Activated CD8-positive, alpha-beta T cell treated with anti-CD3 and anti-CD28 coated beads, Interleukin-2, amount 10 ng/mL, durations not matched to agents 7 days and 5 days (primary cell): ENCODE measurements at places on chromosomes 13 and 19. TPM values are rescaled to one million over a fixed set of nuclear protein-coding genes. Genes with fewer than 3 reads are reported as not detected.

Gene ZNF579
- 6.2 TPM for total RNA-seq

GRCh38 chr13:80379245-80379644 lies 38.3 kb upstream of the SPRY2 start:
- H3K27me3 ChIP-seq: no peaks in the 10 kb centered on the region
- H3K4me1 ChIP-seq: no peaks in the 10 kb centered on the region
- H3K36me3 ChIP-seq: no peaks in the 10 kb centered on the region
- no peak overlapping the region for H3K27ac ChIP-seq
- DNase-seq: no peak

- H3K36me3 ChIP-seq: no peaks in the 10 kb centered on the region
- H3K4me3 ChIP-seq: no peak overlapping the region
Observed at GRCh38 chr13:50636007-50636704, 207.3 kb downstream of the DLEU7 start.

- no peaks in the 10 kb centered on the region for H3K36me3 ChIP-seq
- H3K27me3 ChIP-seq: no peaks in the 10 kb centered on the region
- H3K27ac ChIP-seq: no peak overlapping the region
- no peaks in the 10 kb centered on the region for H3K4me1 ChIP-seq
- DNase-seq: no peak
- H3K4me3 ChIP-seq: no peak overlapping the region
Observed at GRCh38 chr13:64767054-64767453, 2463.1 kb downstream of the PCDH9 start.

DNA sequence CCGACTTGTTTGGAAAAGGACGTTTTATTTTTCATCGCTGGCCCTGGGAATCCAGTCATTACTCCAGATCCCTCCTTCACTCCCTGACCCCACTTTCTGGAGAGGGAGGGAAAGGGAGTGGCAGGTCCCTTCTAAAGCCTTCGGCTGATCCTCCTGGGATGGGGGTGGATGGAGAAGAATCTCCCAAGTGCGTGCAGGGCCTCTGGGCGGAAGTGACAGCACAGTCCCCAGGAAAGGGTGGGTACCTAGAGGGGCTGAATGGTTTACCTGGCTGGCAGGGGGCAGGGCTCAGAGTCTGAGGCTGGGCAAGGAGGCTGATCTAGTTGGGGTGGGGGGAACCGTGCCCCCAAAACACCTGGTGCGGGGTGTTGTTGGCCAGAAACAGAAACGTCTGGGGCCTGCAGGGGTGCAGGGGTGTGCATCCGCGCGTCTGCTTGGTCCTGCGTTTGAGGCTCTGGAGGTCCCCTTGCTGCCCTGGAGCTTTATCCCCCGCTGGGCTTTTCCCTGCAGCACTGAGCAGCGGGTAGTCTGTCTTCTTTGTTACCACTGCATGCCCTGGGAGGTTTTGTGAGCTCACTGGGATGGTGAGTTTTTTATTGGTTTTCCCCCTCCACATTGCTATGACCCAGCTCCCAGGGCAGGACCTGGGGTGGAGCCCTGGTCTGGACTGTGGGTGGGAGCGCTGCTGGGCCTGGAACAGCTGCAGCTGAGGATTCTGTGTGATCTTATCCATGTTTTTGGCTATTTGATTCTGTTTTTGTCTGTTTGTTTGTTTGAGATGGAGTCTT lies 3.0 kb upstream of the ZNF628 start:
- H3K4me3 ChIP-seq: no peak overlapping the region
- H3K27ac ChIP-seq: no peak overlapping the region
- peaks cover 28% of the 10 kb centered on the region for H3K4me1 ChIP-seq
- no peaks in the 10 kb centered on the region for H3K36me3 ChIP-seq
- no peak for DNase-seq

DNA sequence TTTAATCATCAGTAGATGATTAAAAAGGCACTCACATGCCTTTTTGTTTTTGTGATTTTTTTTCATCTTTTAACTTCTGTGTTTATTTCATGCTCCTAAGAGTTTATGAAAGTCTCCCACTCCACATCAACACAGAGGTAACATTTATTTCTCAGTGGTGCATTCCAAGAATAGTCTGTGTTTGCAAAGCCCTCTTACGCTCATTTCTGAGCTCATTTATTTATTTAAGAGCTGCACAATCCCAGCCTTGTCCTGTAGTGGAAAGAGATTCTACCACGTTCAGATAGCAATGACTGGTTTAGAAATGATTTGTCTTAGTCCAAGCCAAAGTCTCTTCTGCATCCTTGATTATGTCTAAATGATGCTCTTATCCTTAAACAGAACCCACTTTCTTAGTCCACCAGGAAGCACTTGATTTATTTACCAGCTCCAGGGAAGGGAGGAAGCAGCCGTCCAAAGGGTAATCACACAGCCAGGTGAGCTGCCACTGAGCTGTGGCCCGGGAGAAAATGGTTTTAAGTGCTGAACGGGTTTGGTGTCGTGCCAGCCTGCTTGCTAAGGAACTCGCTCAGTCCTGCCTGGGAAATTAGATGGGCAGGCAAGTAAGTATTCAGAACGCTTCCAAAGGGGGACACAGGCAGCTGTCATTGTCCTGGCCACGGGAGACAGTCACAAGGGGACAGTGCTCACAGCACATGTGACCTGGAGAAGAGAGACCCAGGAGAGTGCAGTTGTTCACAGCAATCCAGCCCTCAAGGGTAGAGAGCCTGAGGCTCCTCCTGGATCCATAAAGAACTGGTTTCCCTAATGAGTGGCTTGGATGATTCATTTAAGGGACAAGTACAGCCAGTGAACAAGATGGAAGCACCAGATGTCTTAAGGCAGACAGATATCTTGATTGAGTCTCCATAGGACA lies 131.8 kb upstream of the WASF3 start:
- H3K36me3 ChIP-seq: no peaks in the 10 kb centered on the region
- no peaks in the 10 kb centered on the region for H3K27me3 ChIP-seq
- H3K27ac ChIP-seq: no peak overlapping the region
- DNase-seq: no peak
- H3K4me3 ChIP-seq: no peak overlapping the region
- no peaks in the 10 kb centered on the region for H3K4me1 ChIP-seq

- H3K36me3 ChIP-seq: no peaks in the 10 kb centered on the region
- H3K27ac ChIP-seq: no peak overlapping the region
- H3K4me1 ChIP-seq: peaks cover 7% of the 10 kb centered on the region
- H3K27me3 ChIP-seq: peaks cover 5% of the 10 kb centered on the region
- DNase-seq: no peak
Observed at GRCh38 chr19:17610384-17610783, 54.9 kb downstream of the COLGALT1 start.

DNA sequence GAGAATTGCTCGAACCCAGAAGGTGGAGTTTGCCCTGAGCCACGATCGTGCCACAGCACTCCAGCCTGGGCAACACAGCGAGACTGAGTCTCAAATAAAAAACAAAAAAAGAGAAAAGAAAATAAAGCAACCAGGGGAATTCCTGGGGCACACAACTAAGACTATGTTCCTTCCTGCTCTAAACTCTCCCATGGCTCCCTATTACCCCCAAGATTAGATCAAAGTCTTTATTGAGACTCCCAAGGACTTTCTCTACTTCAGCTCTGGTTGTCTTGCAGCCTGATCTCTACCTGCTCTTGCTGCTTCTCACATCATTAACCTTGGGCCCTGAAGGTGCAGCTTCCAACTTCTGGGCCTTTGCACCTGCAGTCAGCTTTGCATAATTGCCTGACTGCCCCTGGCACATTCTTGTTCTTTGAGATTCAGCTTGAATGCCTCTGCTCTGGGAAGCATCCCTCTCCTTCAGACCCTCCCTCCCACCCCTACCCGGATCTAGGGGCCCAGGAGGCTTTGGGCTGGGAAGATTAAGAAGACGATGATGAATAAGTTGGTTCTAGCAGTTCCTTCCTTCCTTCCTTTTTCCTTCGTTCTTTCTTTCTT lies 16.8 kb upstream of the CERS4 start:
- H3K4me1 ChIP-seq: peaks cover 51% of the 10 kb centered on the region
- no peak overlapping the region for H3K4me3 ChIP-seq
- DNase-seq: no peak
- no peaks in the 10 kb centered on the region for H3K36me3 ChIP-seq

GRCh38 chr13:52048516-52048915 lies 24.0 kb downstream of the UTP14C start:
- H3K4me1 ChIP-seq: no peaks in the 10 kb centered on the region
- no peaks in the 10 kb centered on the region for H3K36me3 ChIP-seq
- peaks cover 2% of the 10 kb centered on the region for H3K27me3 ChIP-seq
- no peak for DNase-seq
- H3K4me3 ChIP-seq: no peak overlapping the region

GRCh38 chr13:28314879-28315278 lies 176.5 kb downstream of the PAN3 start:
- no peak for DNase-seq
- no peaks in the 10 kb centered on the region for H3K36me3 ChIP-seq
- no peak overlapping the region for H3K4me3 ChIP-seq
- no peaks in the 10 kb centered on the region for H3K27me3 ChIP-seq
- peaks cover 8% of the 10 kb centered on the region for H3K4me1 ChIP-seq

Gene COX7A1
- not detected for total RNA-seq

DNA sequence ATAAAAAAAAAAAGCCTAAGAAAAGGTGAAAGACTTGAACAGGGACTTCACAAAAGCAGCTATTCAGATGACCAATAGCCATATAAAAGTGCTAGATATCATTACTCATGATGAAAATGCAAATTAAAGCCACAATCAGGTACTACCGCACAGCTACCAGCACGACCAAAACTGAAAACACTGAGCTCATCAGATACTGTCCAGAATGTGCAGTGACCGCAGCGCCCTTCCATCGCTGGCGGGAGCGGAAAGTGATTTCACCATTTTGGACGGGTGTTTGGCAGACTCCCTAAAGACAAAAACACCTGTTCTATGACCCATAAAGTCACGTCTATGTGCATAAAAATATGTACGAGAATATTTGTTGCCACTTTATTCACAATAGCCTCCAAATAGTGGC lies 60.7 kb downstream of the SLC6A16 start:
- peaks cover 8% of the 10 kb centered on the region for H3K4me1 ChIP-seq
- no peak overlapping the region for H3K27ac ChIP-seq
- no peak for DNase-seq
- no peak overlapping the region for H3K4me3 ChIP-seq

Gene ZNF497
- 1.7 TPM for total RNA-seq

DNA sequence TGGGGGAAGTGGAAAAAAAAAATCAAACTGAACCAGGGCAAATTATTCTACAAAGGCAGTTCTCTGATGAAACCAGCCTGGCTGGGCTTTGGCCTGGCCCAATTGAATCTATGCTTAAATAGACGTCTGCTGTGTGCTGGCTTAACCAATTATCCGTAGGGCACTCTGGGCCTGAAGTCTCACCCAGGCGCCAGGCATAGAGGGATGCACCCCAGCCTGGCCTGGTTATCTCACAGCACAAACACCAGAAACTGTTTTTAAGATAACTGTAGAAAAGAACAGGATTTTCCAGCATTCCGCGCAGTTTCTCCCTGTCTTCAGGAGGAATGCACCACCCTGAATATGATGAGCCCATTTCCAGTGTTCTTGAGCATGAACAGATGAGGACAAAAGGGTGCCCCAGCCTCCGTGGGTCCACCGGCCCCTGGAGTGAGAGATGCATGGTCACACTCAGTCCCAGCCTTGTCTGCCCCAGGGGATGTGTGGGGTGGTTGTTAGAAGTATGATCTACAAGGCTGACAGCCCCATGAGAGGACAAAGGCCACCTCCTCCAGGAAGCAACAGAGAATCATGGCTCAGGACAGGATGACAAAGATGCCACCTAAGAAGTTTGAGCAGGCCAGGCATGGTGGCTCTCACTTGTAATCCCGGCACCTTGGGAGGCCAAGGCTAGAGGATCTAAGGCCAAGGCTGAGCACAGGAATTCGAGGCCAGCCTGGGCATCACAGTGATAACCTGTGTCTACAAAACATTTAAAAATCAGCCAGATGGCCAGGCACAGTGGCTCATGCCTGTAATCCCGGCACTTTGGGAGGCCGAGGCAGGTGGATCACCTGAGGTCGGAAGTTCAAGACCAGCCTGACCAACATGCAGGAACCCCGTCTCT lies 50.2 kb downstream of the PEPD start:
- H3K36me3 ChIP-seq: no peaks in the 10 kb centered on the region
- no peak overlapping the region for H3K27ac ChIP-seq
- no peak for DNase-seq
- H3K4me3 ChIP-seq: no peak overlapping the region
- no peaks in the 10 kb centered on the region for H3K27me3 ChIP-seq

GRCh38 chr13:104286566-104287290 lies 1220.5 kb upstream of the SLC10A2 start:
- no peaks in the 10 kb centered on the region for H3K27me3 ChIP-seq
- no peak overlapping the region for H3K27ac ChIP-seq
- H3K36me3 ChIP-seq: no peaks in the 10 kb centered on the region
- no peak overlapping the region for H3K4me3 ChIP-seq
- no peaks in the 10 kb centered on the region for H3K4me1 ChIP-seq

- H3K4me1 ChIP-seq: no peaks in the 10 kb centered on the region
- H3K4me3 ChIP-seq: no peak overlapping the region
- no peak overlapping the region for H3K27ac ChIP-seq
- no peak for DNase-seq
Observed at GRCh38 chr13:43567608-43568007, 219.2 kb downstream of the ENOX1 start.

- H3K27ac ChIP-seq: no peak overlapping the region
- no peak for DNase-seq
- H3K27me3 ChIP-seq: peaks cover 9% of the 10 kb centered on the region
- no peaks in the 10 kb centered on the region for H3K4me1 ChIP-seq
- no peak overlapping the region for H3K4me3 ChIP-seq
Observed at GRCh38 chr13:24313439-24313838, 4.1 kb downstream of the C1QTNF9 start.

Gene UBA52
- 1,452 TPM for total RNA-seq

Gene TFPT
- total RNA-seq: 51.4 TPM

- no peak overlapping the region for H3K4me3 ChIP-seq
- peaks cover 34% of the 10 kb centered on the region for H3K4me1 ChIP-seq
- H3K27me3 ChIP-seq: peaks cover 12% of the 10 kb centered on the region
- H3K36me3 ChIP-seq: no peaks in the 10 kb centered on the region
Observed at GRCh38 chr19:48403606-48404005, 10.1 kb downstream of the GRIN2D start.

- no peak overlapping the region for H3K27ac ChIP-seq
- H3K27me3 ChIP-seq: peaks cover 47% of the 10 kb centered on the region
- peaks cover 4% of the 10 kb centered on the region for H3K4me1 ChIP-seq
- no peaks in the 10 kb centered on the region for H3K36me3 ChIP-seq
Observed at GRCh38 chr13:110409581-110409992, 102.5 kb downstream of the COL4A2 start.

Gene IL11
- 0.26 TPM for total RNA-seq

DNA sequence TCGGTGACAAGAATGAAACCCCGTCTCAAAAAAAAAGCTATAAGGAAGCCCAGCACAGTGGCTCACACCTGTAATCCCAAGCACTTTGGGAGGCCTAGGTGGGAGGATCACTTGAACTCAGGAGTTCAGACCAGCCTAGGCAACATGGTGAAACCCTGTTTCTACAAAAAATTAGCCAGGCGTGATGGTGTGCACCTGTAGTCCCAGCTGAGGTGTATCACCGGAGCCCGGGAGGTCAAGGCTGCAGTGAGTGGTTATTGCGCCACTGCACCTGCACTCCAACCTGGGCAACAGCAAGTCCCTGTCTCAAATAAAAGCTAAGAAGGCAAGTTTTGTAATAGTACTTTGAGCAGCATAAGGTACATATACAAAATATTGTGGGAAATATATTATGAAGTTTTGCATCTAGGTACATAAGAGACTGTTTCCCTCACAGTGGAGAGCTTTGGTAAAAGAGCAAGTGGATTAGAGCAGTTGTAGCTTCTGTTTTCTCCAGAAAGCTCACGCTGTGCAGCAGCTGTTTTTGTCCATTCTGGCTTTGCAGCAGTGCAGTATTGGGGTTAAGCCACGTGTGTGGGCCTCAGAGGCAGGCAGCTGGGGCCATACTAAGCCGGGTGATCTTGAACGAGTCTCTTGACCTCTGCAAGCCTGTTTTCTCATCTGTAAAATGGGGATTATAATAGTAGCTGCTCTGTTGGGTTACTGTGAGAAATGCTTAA lies 35.4 kb downstream of the ARHGAP35 start:
- H3K27me3 ChIP-seq: no peaks in the 10 kb centered on the region
- peaks cover 10% of the 10 kb centered on the region for H3K4me1 ChIP-seq
- H3K4me3 ChIP-seq: no peak overlapping the region
